Esophagus squamous epithelium (tissue), 5 donors: ENCODE measurements at places on chromosomes 5 and 9.
A peak's percentile ranks its signal among the peaks of the same experiment; 100 is the strongest.

- no peak for DNase-seq
These were observed 142.1 kb upstream of the CCDC152 start for GRCh38 chr5:42614509-42614908.

- no peak for DNase-seq
These were observed 45.4 kb downstream of the DMRT1 start for GRCh38 chr9:886886-887285.

DNA sequence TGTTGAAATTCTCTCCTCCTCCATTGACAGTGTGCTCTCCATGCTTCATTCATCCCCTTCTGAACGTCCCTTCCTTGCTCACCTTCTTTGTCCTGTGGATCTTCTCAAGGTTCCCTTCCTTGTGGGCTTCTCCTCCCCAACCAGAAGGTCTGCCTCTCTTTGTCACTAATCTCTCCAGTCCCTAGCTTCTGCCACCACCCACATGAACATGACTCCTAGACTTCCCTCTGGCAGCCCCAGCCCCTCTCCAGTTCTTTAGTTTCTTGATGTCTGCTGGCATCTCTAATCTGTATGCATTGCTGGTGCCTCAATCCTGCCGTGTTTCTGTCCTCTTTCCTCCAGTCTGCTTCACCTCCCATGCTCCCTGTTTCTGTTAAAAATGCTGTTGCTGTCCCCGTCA is 79.3 kb downstream of the ARHGAP26 start:
- no peak for DNase-seq

- DNase-seq, result no peak
These were observed 195.3 kb downstream of the FBXL7 start for GRCh38 chr5:15695215-15695731.

- no peak for DNase-seq
These were observed 152.8 kb downstream of the SPOCK1 start for GRCh38 chr5:137346281-137346680.

GRCh38 chr5:75239681-75240080 is 3.0 kb upstream of the ANKRD31 start:
- DNase-seq, result no peak

DNA sequence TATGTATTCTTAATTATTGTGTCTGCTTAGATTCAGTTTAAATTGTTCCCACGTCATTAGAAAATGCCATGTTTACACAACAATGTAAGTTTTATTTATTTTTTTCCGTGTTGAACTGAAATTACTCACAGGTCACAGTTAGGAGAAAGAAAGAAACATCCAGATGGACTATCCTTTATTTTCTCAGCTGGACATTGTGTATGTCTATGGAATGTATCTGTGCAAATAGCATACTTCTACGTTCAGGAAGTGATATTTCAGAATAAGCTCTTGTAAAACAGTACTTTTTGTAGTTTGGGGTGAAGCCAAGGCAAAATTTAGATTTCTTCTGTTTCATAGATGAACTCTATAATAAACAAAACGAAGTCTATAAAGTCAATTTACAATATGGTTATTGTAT is 249.0 kb upstream of the ZNF608 start:
- DNase-seq, result no peak

DNA sequence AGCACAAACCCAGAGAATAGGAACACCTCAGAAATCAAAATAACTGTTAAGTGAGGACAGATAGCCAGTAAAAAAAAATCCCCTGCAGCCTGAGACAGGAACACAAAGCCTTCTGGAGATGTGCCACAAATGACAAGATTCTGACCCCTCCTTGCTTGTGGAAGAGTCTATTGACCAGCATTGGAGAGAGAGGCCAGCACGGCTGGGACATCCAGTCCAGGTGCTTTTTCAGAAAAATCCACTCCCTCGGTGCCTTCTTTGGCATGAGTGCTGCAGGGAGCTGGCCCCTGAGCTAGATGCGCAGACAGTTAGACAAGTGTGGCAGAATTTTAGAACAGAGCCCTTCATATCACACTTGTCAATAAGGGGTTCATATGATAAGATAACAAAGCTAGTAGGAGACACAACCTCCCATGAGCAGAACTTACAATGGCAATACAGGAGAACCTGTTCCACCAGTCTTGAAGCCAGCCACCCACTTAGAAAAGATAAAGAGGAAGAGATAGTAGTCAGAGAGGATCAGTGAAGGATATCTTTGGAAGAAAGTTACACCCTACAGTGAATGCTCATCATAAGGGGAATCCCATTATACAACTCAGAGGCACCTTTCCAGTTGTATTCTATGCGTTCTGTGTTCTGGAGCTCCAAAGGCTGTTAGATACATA is 298.4 kb downstream of the TLE1 start:
- DNase-seq, result no peak

GRCh38 chr5:135032999-135033861 is 798 bp downstream of the PITX1 start:
- no peak for DNase-seq

DNA sequence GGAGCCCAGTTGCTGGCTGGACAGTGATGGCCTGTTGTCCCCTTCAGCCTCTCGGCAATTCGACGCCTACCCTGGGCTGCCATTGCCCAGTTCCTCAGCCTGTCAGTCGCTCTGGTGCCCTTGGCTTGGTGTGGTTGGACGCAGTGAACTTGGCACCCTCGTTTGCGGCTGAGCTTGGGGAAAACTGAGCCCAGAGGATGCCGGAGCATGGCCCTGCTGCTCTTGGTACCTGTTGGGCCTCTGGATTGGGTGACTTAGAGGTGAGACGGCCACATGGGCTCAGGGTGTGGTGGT is 16.5 kb downstream of the WNK2 start:
- no peak for DNase-seq

- DNase-seq, result no peak
These were observed 38.9 kb downstream of the PRRC2B start for GRCh38 chr9:131432597-131433301.

DNA sequence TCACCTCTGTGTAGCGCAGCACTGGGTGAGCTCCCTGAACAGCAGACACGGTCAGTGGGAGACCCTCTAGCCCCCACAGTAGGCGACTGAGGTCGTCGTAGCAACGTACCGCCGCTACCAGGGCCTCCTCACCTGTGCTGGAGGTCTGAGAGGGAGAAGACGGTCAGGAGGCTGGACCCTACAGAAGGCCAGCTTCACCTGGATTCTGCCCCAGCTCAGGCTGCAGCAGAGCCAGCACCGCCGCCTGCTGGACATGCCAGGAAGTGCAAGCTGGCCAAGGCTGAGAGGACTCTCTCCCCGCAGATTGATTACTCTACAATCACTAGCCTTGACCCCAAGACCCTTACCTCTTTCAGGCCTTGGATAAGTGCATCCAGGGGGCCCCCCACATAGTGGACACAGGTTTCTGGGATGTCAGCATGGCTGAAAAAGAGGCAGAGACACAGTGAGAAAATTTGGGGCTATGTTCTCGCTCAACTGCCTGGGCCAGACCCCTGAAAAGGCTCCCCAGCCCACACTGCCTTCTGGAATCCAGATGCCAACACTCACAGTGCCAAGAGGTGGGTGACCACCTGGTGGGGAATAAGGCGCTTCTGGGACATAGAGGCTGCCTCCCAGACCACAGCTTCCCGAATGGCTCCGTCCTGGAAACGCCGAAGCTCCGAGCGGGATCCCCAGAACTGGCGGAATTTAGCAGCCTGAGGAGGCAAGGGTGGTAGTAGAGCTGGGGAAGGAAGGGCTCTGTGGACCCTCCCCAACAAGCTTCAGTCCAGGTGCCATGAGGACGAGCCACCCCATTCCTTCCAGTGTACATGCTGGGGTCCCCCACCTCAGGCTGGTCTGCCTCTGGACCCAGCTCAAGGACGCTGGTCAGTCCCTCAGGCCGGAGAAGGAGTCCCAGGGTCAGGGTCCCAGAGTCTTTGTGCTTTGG is 6.9 kb downstream of the NOL6 start:
- no peak for DNase-seq

GRCh38 chr9:98199388-98200033 is 7.1 kb upstream of the CORO2A start:
- no peak for DNase-seq

GRCh38 chr9:114738581-114739316 is 56.8 kb upstream of the TEX48 start:
- peak; percentile 16 for DNase-seq

DNA sequence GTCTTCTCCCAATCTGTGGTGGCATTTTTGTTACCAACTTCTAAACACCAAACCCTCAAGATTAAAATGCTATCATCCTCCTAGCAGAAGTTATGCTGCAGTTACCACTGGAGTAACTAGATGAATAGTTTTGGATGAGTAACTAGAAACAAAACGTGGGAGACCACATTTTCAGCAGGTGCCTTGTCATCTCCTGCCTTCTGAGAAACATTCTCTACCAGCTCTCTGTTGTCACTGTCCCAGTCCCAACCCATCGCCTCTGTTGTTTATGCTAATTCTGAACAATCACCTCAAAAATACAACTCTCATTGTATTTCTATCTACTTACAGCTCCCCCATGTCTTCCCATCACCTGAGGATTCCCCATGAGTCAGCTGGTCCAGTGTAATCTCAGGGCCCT is 652.5 kb upstream of the ADAMTS16 start:
- DNase-seq, result no peak

DNA sequence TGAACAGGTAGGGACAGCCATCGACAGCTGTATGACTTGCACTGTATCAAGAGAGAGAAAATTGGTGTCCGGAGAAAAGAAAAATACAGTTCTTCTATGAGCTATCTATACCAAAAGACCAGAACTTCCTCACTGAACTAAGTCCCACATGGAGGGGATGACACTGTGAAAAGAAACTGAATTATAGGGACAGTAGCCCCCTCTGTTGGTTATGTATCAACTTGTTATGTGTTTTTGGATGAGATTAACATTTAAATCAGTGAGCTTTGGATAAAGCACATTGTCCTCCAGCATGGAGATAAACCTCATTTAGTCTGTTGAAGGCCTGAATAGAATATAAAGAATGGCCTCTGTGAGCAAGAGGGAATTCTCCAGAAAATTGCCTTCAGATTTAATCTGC is 176.6 kb upstream of the SH3GL2 start:
- no peak for DNase-seq
